ENCODE measurements at places on chromosomes 16 and 17.

GRCh38 chr16:67881621-67882161 is 3.0 kb upstream of the NRN1L start:
- DNase-seq = no peak

GRCh38 chr16:89050868-89051311 is 42.8 kb upstream of the ACSF3 start:
- DNase-seq = no peak

GRCh38 chr17:76772842-76773525 is 35.1 kb downstream of the MFSD11 start:
- DNase-seq = no peak

- no peak for DNase-seq
Observed at GRCh38 chr17:56608944-56609343, 15.4 kb downstream of the NOG start.

GRCh38 chr16:8956265-8957062 is 7.2 kb downstream of the USP7 start:
- DNase-seq = no peak

DNA sequence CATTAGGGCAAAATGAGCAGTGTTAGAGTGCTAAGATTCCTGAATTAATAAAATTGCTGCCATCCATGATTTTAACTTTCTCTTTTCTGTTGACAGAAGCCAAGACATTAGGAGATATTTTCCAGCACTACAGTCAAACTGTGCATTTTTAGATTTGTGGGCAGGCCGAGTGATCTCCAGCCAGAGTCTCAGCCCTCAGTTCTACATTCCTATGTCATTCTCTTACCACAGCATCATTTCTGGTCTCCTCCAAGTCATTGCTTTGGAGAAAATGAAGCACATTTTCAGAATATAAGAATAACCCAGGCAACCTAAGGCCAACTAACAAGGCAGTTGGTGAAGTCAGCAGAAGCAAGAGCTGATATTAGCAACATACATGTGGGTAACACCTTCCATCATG is 74.6 kb upstream of the NUDT7 start:
- no peak for DNase-seq

- DNase-seq = no peak
Observed at GRCh38 chr17:50649042-50649908, 14.6 kb downstream of the ABCC3 start.

GRCh38 chr16:31561426-31562233 is 33.9 kb downstream of the AHSP start:
- DNase-seq = no peak

DNA sequence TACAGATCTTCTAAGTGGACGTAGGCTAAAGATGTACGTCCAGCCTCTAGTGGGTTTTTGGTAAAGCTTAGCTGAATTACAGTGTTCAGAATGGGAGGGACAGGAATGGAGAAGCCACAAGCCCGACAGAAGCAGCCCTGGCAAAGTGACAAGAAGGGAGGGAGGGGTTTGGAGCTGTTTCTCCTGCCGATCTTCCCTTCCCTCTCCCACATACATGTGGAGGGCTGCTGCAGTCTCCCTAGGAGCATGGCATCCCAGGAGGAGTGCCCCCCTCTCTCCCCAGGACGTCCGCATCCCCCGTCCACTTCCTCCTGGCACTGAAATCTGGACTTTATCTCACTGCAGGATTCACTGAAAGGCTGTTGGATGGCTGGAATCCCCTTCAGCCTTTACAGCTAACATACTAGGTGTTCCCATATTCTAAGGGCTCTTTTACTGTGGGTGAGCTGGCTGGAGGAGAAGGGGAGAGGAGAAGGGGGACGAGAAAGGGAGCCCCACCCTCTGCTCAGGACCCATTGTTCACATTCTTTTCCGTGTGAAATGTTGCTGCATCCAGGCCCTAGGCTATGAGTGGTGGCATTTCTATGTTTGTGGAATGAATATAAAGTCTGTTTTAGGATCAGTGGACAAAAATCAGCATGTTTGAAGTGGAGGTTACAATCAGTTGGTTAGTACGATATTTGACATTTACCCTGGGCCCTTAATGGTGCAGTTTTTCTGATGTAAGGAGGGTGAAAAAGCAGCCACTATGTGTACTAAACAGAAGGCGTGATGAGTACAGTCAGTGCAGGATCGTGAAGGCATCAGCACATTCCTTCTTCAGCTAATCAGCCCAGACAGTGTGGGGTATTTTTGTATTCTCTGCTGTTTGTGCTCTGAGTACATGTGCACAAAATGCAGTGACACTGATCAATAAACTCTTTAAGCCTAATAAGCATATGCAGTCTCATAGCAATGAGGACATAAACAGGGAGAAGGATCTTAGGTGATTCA is 94.6 kb downstream of the SPECC1 start:
- no peak for DNase-seq

- no peak for DNase-seq
Observed at GRCh38 chr17:76444518-76445311, 8.2 kb downstream of the UBE2O start.

GRCh38 chr16:52680993-52681392 is 134.1 kb upstream of the TOX3 start:
- no peak for DNase-seq

GRCh38 chr17:10130677-10131076 is 67.7 kb downstream of the GAS7 start:
- no peak for DNase-seq

DNA sequence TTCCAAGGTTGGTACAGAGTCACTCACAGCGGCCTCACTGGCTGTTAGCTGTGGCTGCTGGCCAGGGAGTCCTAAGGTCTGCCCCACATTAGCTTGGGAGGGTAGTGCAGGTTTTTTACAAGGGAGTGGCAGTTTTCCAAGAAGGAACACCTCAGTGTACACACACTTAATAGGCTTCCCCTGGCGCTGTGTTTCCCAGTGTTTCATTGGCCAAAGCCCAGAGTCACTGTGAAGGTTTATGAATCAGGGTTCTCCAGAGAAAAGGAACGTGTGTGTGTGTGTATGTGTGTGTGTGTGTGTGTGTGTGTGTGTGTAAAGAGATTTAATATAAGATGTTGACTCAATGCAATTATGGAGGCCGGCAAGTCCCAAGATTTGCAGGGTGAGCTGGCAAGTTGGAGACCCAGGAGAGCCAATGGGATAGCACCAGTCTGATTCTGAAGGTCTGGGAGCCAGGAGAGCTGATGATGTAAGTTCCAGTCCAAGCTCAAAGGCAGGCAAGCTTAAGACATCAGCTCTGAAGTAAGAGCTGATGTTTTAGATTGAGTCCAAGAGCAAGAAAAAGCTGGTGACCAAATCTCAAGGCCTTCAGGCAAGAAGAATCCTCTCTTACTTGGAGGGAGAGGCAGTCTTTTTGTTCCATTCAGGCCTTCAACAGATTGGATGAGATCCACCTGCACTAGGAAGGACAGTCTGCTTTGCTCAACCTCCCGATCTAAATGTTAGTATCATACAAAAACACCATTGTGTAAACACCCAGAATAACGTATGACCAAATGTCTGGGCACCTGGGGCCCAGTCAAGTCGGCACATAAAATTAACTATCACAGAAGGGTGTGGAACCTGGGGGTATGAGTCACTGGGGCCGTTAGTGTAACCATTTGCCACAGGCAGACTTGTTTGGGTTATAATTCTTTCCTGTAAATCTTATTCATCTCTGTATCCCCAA is 206.8 kb downstream of the PRKCA start:
- no peak for DNase-seq

DNA sequence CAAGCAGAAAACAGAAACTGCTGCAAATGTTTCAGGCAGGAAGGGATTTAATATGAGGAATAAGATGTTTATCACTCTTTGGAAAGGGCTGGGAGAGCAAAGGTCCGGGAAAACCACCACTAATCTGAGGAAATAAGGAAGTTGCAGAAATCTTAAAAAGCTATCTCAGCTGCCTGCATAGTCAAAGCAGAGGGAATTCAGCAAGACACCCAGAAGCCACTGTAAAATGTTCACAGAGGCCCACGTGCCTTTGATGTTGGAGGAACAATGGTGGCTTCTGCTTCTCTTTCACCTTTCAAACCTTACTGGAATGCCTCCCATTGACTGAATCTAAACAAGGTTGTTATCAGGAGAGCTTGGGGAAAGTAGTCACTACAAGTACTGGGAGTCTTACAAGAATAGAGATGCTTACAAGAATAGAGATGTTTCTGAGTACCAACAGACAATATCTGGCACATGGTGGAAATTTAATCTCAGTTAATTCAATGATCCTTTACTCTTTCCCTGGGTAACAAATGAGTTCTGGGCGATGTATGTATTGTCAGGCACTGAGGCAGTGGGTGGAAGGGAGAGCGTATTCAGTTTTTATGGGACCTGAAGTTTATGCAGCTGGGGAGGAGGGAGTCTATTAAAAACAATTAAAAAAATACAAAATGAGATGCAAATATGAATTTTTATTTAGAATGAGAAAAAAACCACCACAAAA is 56.1 kb upstream of the MED13 start:
- DNase-seq = no peak

DNA sequence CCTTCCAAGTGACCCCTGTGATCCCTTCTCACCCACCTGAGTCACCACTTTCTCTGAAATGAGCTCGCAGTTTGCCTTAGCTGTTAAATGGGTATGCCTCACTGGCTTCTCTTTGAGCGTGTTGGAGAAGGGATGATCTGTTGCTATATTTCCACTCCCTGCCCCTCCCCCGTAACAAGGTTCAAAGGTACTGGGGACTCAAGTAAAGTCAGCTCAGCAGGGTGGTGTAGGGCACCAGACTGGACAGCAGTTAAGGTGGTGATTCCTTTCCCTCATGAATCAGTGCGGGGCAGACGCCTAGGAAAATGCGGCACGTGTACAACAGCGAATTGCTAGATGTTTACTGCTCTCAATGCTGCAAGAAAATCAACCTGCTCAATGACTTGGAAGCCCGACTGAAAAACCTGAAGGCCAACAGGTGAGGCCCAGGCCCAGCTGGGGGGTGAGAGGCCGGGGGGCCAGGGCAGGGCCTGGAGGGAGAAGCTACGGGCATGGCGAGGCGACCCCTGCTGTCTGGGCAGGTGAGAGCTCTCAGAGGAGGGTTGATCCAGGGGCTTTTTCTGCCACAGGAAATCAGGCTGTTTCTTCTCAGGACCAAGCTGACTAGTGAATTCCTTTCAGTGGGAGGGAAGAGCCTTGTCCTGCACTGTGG is 130.3 kb downstream of the RAB11FIP4 start:
- no peak for DNase-seq

DNA sequence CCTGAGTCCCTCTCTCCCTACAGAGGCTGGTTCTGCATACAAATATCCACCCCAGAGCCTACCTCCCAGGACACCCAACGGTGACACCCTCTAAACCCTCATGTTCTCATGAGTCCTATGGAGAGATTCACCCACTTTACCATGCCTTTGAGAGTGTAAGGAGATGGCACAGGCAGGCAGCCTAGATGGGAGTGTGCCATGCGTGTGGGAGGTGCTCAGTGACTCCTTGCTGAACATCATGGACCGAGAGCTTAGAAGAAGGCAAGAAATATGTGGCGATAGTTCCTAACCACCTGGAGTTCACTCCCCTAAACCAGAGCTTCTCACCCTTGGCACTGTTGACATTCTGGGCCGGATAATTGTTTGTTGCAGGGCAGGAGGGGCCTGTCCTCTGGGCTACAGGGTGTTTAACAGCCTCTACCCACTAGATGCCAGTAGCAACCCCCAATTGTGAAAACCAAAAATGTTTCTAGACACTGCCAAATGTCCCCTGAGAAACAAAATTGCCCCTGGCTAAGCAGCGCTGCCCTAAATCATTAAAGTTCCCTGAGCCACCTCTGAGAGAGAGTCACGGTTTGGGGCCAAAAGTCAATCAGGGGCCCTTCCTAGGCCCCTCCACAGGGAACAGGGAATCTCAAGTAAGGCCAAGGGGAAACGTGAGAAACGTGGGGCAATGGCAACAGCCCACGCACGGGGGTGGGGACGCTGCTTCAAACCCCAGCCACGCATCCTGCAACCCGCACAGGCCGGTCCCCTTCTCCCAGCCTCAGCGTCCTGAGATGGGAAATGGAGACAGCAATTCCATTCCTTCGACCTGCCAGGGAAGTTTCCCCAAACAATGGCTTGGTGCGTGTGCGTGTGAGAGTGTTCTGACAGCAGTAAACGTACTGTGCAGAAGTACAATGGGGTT is 66.8 kb downstream of the C16orf78 start:
- no peak for DNase-seq

- DNase-seq = no peak
Observed at GRCh38 chr16:10514369-10515055, 65.9 kb downstream of the EMP2 start.

Data from breast epithelium (tissue), 4 donors.